ENCODE measurements at places on chromosomes 7 and 10.

DNA sequence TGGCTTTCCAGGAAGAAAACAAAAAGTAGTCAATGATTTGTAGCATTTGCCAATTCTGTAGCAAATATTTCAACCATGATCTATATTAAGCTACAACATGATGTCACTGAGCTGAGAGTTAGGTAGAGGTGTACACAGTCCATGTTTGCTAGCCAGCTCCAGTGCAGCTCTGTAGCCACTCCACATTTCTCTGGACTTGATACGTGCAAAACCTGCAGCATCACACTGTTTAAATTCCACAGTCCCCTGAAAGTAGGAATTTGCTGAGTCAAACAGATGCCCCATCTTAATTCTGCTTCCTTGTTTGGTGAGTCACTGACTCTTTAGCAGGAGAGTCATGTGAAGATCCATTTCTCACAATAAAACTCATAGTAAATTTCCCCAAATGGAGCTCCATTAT, 89.8 kb upstream of the LRRTM3 start:
- DNase-seq: no peak

- no peak for DNase-seq
Observed at GRCh38 chr7:37986908-37987330, 66.5 kb downstream of the EPDR1 start.

DNA sequence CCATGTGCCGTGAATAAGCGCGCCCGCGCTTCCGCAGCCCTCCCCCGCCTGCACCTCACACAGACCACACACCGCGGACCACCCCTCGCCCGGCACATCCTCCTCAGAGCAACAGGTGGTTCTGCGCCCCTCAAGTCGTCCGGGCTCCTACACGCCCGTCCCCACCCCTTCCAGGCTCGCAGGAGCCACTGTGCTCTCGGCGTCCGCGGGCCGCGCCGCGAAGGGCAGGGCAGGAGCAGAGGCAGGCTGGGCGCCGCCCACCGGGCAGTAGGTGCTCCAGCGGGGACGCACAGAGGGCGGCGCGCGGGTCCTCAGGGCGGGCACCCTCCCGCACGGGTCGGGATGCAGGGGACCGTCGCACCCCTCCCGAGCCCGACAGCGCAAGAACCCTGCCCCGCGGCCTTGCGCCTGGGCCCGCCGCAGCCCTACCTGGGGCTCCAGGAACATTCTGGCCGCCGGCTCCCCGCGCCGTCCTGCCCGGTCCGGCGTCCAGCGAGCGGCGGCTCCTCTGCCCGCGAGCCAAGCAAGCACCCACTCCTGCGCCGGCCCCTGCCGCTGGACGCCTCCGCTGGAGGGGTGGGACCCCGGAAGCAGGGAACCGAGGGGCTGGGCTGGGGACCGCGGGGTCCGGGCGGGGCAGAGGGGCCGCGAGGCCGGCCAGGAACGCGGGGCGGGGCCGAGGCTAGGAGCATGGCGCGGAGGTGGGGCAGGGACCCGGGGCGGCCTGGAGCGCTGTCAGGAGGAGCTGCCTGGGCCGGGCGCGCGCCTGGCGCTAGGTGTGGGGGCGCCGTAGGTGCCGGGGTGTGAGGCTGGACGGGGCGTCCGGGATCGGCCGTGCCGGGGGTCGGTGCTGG, 37.4 kb downstream of the RASGEF1A start:
- DNase-seq: peak; percentile 13

DNA sequence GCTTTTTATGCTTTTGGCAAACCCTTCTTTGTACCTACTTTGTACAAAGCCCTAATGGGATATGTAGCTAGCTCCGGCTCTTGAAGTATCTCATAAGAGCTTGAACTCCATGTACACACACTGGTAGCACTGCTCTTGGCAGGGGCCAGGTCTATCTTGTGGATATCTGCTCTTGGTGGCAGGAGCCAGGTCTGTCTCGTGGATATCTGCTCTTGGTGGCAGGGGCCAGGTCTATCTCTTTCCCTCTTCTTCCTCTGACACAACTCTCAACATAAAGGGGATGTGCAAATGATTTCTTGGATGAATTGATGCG, 91.9 kb downstream of the WNT2 start:
- no peak for DNase-seq

DNA sequence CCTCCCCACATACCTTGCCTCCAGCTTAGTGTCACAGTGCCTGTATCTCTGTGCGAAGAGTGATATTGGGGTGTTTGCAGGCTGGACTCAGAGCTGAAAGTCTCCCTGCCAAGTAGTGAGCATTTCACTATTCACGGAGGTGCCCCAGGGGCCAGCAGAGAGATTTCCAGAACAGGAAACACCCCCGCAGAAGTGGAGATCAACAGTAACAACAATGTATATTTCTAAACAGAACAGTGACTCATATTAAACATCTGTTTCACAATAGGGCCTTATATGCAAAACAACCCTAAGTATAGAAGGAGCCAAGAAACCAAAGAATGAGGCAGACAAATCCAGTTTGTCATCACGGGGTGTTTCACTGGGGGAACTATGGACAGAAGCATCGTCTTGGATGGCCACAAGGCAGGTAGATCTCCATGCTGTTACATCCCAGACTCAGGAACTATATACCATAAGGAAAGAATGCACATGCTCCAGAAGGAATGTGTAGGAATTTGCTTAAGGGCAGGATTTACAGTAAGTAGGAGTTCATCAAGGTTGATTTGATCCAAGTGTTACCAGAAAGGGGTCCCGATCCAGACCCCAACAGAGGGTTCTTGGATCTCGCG, 29.3 kb upstream of the CCL24 start:
- no peak for DNase-seq

- no peak for DNase-seq
Observed at GRCh38 chr10:69901628-69902505, 100.2 kb downstream of the COL13A1 start.

GRCh38 chr7:41415471-41416207, 287.3 kb downstream of the INHBA start:
- no peak for DNase-seq

GRCh38 chr10:91565226-91565625, 67.6 kb downstream of the PPP1R3C start:
- DNase-seq: no peak

DNA sequence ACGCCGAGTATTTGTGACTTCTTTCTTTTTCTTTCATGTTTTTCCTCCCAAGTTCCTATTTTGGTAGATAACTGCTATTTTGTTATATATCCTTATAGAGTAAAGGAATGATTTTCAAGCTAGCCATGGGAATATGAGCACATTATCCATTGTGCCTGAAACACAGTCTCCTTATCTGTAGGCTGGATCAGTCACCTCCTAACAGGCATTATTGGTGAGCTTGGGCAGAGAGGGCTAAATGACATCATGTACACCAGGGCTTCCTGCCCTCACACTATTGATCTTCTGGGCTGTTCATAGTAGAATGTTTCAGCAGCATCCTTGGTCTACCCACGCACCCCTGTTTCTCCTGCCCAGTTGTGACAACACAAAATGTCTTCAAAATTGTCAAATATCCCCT, 88.1 kb upstream of the CTBP2 start:
- no peak for DNase-seq

GRCh38 chr10:42960991-42961795, 115.7 kb upstream of the RET start:
- peak; percentile 42 for DNase-seq

- no peak for DNase-seq
Observed at GRCh38 chr10:110571093-110571743, 3.7 kb downstream of the SMC3 start.

GRCh38 chr10:101762736-101763135, 13.2 kb downstream of the FGF8 start:
- no peak for DNase-seq

GRCh38 chr10:12394241-12395033, 45.1 kb downstream of the CAMK1D start:
- no peak for DNase-seq
